ENCODE measurements at places on chromosomes 1 and 21.
A peak's percentile ranks its signal among the peaks of the same experiment; 100 is the strongest.

- no peak for DNase-seq
Measured at GRCh38 chr1:19644681-19645410, 735 bp downstream of the NBL1 start.

GRCh38 chr1:184843732-184844495, 89.3 kb upstream of the EDEM3 start:
- no peak for DNase-seq

GRCh38 chr1:26163684-26164035, 4.8 kb downstream of the FAM110D start:
- no peak for DNase-seq

GRCh38 chr1:79353224-79353623, 346.7 kb upstream of the ADGRL4 start:
- no peak for DNase-seq

DNA sequence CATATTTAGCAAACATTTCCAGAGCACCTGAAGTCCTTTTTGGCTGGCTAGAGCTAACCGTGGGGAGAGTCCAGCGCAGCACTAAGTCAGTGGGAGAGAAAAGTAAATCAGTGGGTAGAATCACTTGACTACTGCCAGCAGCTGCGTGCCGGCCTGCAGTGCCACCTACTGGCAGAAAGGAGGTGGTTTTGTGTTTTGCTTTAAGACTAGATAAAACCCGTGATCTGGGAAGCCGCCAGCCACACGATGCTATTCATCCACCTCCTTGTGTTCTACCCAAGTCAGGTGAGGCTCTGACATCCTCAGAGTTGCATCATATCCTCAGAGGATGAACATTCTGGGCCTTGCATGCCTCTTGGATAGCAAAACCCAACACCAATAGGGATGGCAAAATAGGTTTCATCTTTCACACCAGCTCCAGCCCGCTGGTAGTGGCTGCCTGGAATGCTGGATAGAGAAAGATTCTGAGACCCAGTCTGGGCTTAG, 14.1 kb upstream of the HEYL start:
- DNase-seq: peak; percentile 49

All from effector CD8-positive, alpha-beta T cell (primary cell).